ENCODE measurements at places on chromosomes 3 and 15.

DNA sequence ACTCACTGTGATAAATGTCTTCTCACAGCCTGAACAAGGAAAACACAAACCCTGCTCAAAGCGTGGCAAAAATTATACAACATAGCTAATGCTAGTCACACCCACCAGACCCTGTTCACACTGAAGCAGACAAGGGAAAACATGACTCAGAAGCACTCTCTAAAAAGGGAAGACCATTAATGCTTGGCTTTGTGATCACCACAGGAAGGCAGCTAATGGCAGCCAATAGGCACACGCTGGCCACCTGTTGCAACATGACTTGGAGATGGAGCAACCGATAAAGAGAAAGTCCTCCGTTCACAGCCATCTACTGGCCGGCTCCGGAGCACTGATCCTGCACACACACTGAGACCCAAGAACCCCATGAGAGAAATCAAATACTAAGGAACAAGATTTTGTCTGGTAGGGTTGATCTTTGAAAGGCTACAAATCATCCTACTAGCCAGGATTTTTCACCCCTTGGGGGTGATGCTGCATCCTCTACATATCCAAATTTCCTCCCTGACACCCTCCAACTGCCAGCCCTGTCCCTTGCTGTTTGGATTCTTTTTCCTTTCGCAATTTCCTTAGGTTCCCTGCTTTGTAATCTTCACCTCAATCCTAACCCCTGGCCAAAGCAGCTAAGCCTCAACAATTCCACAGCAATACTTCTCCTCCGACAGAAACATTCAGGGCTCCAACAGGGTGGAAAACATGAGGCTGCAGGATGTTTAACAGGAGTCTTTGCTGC lies 3.2 kb downstream of the ZXDC start:
- DNase-seq, result peak; percentile 71

- no peak for DNase-seq
Measured at GRCh38 chr3:120284747-120285507, at the start of gene GPR156. Gene GPR156, minus strand, starts transcription at chr3:120285222. Its CDS starts 41,124 bp downstream, at chr3:120244098.

DNA sequence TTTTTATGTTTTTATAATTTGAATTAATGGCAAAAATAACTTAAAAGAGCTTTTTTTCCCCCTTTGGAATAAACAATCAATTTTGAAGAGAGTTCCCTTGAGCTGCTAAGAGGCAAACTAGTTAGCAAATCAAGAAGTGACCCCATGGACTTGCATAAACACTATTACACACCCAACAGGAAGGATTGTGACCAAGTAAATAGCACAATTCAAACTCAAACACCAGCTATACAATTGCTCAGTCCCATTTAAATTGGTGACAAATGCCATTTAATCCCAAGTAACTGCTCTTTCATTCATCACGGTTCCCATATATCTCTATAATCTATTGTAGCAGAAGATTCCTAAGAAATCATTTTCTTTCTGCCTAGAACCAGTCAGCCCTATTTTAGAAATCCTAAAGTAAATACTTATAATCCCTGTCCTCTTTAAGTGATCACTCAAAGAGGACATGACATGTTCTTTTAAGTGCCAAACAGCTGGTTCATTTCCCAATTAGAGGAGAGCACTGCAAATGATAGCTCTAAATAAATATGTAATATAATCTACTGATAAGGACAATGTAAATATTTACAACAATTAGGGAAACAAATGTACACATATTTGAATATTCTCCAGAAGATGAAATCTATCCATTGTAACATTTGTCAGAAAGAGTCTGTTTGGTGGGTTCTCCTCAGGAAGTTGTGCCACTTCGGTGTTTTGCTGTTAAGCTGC lies 137.8 kb upstream of the ADAMTS9 start:
- DNase-seq, result peak; percentile 22

DNA sequence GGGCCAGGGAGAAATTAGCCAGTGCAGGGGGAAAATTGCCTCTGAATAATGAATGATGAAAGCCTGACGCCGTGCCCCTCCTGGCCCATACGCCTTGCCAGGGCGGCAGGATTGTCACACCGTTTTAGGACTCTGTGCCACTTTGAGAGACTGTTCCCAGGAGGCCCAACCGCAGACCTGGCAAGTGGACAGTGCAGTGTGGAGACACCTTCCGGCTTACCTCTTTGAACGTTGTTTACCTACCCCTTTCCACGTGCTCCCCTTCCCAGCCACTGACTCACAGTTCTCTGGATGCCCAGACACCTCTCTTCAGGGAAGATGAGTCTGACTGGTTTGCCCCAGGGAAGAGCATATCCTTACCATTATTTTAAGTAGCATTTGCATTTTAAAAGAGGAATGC lies 84.0 kb upstream of the PXYLP1 start:
- no peak for DNase-seq

DNA sequence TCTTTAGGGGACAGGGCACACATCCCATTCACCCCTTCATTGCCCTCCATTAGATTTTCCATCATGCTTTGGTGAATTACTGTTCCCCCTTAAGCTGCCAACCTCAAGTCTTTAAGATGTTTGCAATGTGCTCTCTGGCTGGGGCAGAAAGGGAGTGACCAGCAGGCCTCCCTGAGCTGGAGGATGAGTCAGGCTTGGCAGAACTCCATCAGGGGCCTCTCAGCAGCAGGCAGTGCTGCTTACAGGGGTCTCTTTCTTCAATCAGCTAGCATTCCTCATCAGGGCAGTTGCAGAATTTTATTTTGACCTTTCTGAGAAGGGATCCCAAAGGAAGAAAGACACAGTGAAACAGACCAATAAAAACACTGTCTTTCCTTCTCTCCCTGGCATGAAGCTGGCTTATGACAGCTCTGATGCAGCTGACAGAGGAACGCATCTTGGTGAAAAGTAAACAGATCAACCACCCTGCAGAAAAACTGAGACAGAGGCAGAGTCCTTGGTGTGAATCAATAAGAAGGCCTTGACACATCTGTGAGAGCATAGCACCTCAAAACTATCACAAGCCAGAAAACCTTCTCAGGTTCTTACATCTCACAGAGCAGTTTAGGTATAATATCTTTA lies 88.7 kb upstream of the MRPL3 start:
- peak; percentile 63 for DNase-seq
